Tibial artery (tissue), 4 donors: ENCODE measurements at places on chromosomes 12 and 14.

- no peak for DNase-seq
Observed at GRCh38 chr14:73755434-73756014, 41.3 kb upstream of the PNMA1 start.

- DNase-seq: no peak
Observed at GRCh38 chr14:28608851-28609828, 157.4 kb upstream of the FOXG1 start.

DNA sequence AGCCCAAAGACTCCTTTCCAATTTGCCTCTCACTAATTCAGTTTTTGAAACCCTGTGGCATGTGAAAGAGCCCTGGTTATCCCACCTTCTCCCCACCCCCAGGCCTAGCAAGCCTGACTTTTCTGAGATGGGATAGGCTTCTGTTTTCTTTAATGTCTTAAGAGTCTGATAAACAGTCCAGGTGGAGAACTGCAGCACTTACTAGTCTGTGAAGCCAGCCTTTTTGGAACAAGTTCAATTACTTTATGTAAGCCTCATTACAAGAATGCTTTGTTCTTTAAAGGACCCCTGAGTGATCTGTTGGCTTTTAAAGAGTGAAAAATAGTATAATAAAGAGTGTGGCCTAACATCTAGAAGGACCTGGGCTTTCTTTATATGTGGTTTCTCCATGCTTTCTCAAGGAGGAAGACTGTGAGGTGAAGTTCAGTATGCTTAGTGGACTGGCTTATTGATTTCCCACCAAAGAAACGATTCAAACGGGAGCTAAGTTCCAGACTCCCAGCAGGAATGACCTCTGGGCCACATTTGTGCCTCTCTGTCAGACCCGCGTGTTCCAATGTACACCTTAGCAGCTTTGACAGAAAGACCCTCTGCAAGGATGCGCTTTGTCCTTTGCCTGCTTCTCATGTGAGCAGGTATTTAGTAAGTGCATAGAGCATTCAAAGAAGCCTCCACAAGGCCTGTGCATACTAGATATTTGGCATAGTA lies 129.5 kb downstream of the DAAM1 start:
- DNase-seq: no peak

DNA sequence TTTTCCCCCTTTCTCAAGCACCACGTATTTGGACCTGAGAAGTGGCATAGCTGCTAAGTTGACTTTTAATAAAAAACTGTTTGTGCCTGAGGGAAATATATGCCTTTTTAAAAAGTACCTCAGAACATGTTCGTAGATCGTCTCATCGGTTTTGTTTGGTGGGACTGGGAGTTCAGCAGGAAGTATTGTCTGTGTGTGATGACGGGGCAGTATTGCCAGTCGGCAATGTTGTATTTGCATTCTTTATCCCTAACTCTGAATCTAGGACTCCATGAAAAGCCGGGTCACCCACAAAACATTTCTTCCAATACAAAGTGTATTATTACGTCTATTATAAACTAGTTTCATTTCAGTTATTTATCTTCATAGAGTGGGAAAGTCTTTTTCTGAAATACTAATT lies 19.7 kb upstream of the FGD4 start:
- no peak for DNase-seq

DNA sequence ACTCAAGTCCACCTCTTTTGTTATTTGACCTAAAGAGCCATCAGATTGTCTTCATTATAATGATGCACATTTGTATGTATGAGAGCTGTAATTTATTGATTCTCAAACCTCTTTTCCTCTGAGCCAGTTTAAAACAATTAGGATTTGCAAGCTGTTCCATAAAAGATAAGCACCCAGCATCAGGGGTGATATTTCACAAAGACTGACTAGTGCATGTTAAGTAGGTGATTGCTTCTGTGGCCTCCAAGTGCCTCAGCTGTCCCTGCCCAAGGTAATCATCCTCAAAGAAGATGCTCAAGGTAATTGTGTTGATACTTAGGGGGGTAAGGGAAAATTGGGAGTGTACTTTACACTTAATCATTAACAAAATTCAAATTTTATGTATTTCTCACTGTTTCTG lies 18.2 kb downstream of the CEP128 start:
- no peak for DNase-seq

GRCh38 chr12:468671-469389 lies 9.1 kb downstream of the B4GALNT3 start:
- no peak for DNase-seq

- DNase-seq: no peak
Observed at GRCh38 chr12:8154526-8154925, 2.3 kb upstream of the ZNF705A start.

DNA sequence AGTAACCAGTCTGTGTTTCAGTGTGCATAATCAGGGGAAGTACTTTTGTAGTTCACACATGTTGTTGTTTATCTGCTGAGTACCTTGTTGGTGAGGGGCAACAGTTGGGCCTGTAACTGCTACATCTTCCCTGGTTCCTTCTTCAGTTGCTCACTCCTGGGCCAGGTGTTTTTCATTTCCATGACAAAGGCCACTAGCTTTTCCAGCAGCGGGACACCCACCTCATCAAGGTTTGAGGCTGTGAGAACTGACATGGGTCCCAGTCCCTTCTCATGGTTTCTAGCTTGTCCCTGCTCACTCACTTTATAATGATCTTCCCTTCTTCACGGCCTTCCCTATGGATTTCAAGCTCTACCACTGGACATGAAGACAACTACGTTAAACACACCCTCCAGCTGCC lies 1.5 kb upstream of the NOXRED1 start:
- no peak for DNase-seq
